Endodermal cell (in vitro differentiated cells): ENCODE measurements at places on chromosomes 5 and 9.
A peak's percentile ranks its signal among the peaks of the same experiment; 100 is the strongest.

GRCh38 chr5:171816666-171817065 lies 31.0 kb downstream of the SMIM23 start:
- no peak for DNase-seq

DNA sequence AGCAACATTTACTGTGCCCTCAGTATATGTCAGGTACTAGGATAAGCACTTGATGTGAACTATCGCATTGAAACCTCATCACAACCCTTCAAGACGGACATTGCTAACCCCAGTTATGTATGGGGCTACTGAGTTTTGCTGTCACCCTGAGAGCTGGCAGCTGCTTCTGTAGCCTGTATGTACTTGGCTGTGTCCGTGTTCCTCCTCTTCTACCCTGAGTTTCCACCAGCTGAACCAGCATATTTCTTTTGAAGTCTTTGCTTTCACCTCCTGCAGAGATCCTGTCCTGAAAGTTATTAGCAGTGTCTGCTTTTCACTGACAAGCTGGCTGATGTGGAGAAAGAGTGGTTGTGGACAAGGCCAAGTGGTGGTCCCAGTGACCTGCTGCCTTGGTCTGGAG lies 63.3 kb downstream of the ADGRV1 start:
- no peak for DNase-seq

- no peak for DNase-seq
These were observed 41.5 kb downstream of the ALG2 start for GRCh38 chr9:99180199-99180598.

- no peak for DNase-seq
These were observed 96.3 kb upstream of the RANBP3L start for GRCh38 chr5:36397901-36398536.

DNA sequence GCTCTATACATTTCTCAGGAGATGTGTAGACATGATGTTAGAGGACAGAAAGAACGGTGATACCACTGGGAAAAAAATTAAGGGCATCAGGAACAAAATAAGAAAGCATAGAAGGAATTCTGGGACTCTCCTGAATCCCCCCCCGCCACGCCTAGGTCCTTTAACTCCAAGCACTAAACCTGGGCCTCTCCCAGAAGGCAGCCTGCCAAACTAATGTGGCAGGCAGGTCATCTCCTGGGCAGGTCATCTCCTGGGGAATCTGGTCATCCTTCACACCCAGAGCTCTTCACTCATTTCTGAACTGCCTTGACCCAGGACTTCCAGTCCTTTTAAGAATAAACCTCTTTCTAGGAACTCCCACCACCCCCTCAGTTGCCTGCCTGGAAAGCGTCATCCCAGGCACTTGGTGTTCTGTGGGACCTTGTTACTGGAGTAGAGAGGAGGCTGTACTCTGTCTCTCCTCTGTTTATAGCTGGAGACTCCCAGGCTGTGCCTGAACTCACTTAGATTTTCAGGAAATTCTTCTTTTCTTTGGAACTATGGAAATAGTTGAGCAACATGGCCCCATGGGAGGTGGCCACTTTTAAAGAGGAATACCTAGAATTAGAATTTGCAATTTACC lies 24.1 kb downstream of the PSAT1 start:
- no peak for DNase-seq

DNA sequence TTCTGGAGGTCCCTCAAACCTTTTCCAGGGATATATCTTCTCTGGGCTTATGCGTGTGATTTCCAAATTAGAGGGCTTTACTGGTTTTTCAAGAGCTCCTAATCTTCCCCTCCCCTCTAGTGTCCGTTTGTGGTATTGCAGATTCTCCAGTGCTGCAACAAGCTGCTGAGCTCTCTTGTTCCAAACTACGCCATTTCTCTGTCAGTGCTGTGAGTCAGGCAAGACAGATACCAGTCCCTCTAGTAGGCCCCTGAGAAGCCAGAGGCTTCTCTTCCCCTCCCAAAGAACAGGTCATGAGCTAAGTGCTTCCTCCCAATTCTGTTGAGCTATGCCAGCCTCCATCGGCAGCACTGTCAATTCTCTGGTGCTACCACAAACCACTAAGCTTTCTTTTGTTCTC lies 149.5 kb downstream of the FANCC start:
- peak; percentile 93 for DNase-seq

GRCh38 chr9:99264070-99264680 lies 42.1 kb downstream of the SEC61B start:
- DNase-seq, result peak; percentile 81

- no peak for DNase-seq
These were observed 18.5 kb downstream of the CD274 start for GRCh38 chr9:5468850-5469249.
